NCI-H1930 (cell line): ENCODE measurements at places on chromosomes 6 and 20.

DNA sequence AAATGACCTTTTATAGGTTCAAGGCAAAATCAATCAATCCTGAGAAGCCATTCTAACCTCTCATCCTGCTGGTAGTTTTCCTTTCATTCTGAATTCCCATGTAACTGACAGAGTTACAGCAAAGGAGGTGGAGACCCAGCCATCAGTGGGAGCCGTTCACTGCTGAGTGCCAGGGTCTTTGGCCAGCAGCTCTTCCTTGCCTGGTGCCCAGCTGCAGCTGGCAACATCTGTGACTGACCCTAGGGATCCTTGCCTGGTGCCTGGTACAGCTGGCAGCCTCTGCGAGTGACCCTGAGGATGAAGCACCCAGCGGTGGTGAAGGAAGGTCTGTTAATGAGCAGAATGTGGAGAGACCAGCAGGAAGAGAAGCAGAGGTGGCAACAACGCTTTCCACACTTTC lies 314.6 kb downstream of the THBS2 start:
- no peak for DNase-seq

DNA sequence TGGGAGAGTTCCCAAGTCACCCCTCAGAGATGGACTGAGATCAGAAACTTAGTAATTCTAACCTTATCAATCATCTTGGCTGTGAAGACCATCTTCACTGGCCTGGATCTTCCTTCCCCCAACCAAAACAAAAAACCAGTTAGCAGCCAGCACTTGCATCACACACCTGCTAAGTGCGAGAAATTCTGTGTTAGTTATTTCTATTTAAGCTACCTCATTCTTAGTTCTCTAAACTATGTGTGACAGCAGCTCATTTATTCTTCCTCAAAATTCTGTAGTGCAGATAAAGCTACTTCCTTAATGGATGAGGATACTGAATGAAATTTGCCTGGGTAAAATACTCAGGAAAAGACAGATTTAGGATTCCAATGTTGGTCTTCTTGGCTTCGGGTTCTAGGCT lies 18.2 kb upstream of the TAGAP start:
- DNase-seq: no peak

- no peak for DNase-seq
Observed at GRCh38 chr6:134261766-134262165, 56.1 kb downstream of the SGK1 start.

- DNase-seq: no peak
Observed at GRCh38 chr20:36624068-36624943, 18.7 kb downstream of the RAB5IF start.

- DNase-seq: no peak
Observed at GRCh38 chr6:12791371-12791770, 74.8 kb downstream of the PHACTR1 start.

DNA sequence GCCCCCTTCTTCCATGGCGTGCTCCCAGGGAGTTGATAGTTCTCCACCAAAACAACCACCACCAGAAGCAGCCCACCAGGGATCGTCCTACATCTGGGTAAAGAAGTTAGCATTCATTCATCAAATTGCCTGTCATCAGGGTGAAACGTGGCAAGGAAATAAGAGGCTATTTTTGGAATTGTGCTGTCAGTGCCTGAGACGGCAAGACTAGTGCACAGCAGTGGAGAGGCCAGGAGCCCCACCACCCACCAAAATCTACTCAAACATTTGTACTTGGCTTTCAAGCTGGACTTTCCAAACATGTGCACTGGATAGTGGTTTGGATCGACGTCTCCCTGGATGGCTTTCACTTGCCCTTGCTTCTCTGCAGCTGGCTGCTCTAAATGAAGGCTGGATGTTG lies 44.8 kb downstream of the TXNDC5 start:
- no peak for DNase-seq
